ENCODE measurements at places on chromosomes 6 and 20. TPM values are rescaled to one million over a fixed set of nuclear protein-coding genes. Genes with fewer than 3 reads are reported as not detected.

NKX2-4 gene
- not detected for total RNA-seq

KIF25 gene
- total RNA-seq: not detected

SMLR1 gene
- not detected for total RNA-seq

FOXP4 gene
- total RNA-seq: 7.7 TPM

CNKSR3 gene
- total RNA-seq: not detected

TRIM10 gene
- total RNA-seq: not detected

COL9A1 gene
- total RNA-seq: not detected

PEX6 gene
- 26.3 TPM for total RNA-seq

RAB32 gene
- total RNA-seq: 0.32 TPM

PROCR gene
- 1.5 TPM for total RNA-seq

CYP39A1 gene
- not detected for total RNA-seq

TSHZ2 gene
- 1.9 TPM for total RNA-seq

GSTA3 gene
- not detected for total RNA-seq

SNAP25 gene
- 1.6 TPM for total RNA-seq

NCOA7 gene
- 46.9 TPM for total RNA-seq

MAPK14 gene
- total RNA-seq: 65.7 TPM

PTPRT gene
- total RNA-seq: not detected

FAM135A gene
- 10.2 TPM for total RNA-seq

HFE gene
- 1.6 TPM for total RNA-seq

IRF4 gene
- total RNA-seq: 184 TPM

LY6G5C gene
- total RNA-seq: 3.8 TPM

C6orf132 gene
- total RNA-seq: 0.16 TPM

HDGFL1 gene
- not detected for total RNA-seq

EYA4 gene
- not detected for total RNA-seq

PPIL6 gene
- 0.21 TPM for total RNA-seq

LHFPL5 gene
- total RNA-seq: not detected

IL17A gene
- total RNA-seq: not detected

TMC2 gene
- not detected for total RNA-seq

FAXC gene
- not detected for total RNA-seq

FAM83C gene
- not detected for total RNA-seq

DEFB132 gene
- not detected for total RNA-seq

PPP1R3G gene
- total RNA-seq: not detected

GPSM3 gene
- 196 TPM for total RNA-seq

BCAS1 gene
- not detected for total RNA-seq

EPB41L1 gene
- not detected for total RNA-seq

B3GAT2 gene
- 0.07 TPM for total RNA-seq

SLC17A9 gene
- 34.1 TPM for total RNA-seq

EYS gene
- not detected for total RNA-seq

LINC00237 gene
- not detected for total RNA-seq

TRIM31 gene
- not detected for total RNA-seq

DEF6 gene
- 153 TPM for total RNA-seq

PRDM13 gene
- not detected for total RNA-seq

LTB gene
- 608 TPM for total RNA-seq

LPIN3 gene
- 0.37 TPM for total RNA-seq

CALHM4 gene
- total RNA-seq: not detected

GLP1R gene
- total RNA-seq: not detected

PIGT gene
- 79.2 TPM for total RNA-seq

KIAA1586 gene
- total RNA-seq: 14.1 TPM

GTSF1L gene
- total RNA-seq: not detected

Measured in activated CD8-positive, alpha-beta memory T cell treated with anti-CD3 and anti-CD28 coated beads, Interleukin-2, amount 10 ng/mL, durations not matched to agents 7 days and 5 days (primary cell).